ENCODE measurements at places on chromosomes 12 and 14.
A peak's percentile ranks its signal among the peaks of the same experiment; 100 is the strongest.

DNA sequence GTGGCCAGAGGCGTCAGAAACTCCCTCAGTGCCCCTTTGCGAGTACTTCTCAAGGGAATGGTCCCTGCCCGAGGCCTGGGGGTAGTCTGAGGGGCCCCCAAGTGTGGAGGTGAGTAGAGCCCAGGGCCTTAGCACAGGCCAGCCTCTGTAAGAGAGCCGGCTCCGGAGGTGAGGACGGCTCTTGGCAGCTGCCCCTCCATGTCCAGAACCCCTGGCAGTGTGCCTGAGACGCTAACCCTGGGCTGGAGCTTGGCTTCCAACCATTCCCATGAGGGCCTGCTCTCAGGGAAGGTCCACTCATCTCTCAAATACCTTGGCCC is 61.7 kb downstream of the PRMT8 start:
- no peak overlapping the region for H3K4me3 ChIP-seq
- peaks cover 16% of the 10 kb centered on the region for H3K27me3 ChIP-seq
- no peak overlapping the region for H3K27ac ChIP-seq
- no peaks in the 10 kb centered on the region for H3K36me3 ChIP-seq

DNA sequence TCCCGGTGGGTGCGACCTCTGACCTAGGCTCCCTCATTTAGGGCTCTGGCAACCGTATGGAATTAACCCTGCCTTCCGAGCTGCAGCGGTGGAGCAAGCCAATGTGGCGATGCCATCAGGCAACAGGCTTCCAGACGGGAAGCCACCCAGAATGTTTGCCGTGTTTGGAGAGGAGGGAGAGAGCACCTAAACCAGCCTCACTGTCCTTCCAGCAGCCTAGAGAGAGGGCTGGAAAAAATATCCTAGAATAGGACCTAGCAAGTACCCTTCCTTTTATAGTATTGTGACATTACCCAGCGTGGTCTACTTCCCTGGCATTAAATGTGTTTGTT is 287 bp upstream of the SLC2A13 start:
- peaks cover under 1% of the 10 kb centered on the region for H3K36me3 ChIP-seq
- H3K27ac ChIP-seq, result peak overlapping the region; percentile 21
- no peak for DNase-seq
- H3K27me3 ChIP-seq, result peaks cover 3% of the 10 kb centered on the region

DNA sequence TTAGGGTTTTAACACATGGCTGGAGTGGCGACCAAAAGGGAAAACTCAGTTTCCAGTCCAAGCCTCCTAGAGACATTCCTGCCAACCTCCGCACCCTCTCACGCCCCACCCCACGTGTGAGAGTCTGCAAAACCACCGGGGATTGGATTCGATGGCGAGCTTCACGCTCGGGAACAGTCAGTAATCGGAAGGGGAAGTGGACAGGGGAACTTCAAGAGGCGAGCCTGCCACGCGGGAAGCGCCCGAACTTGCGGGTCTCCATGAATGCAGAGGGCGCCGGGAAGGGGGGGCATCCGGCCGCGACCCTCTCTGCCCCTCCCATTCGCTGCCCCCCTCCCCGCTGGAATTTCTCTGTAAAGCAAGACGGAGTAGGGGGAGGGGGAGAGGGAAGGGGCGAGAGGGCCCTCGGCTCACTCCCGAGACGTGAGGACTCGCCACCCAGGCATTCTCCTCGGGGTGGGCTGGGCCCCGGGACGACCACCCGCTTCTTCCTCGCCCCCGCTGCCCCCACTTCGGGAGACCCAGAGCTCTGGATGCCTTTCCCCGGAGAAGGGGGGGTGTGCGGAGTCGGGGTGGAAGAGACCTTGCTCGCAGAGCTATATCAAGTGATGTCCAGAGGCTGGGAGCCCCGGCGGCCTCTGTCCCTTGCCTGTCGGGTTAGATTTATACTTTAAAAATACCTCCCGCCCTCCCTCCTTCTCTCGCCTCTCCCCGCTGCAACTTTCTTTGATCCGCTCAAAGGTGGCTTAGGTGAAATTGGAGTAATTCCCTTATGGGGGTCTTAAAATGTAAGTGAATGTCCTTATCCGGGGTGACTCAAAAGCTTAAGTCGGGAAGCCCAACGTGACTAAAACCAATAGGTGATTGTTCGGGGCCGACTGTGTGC is 2.5 kb upstream of the CCND2 start:
- peak; percentile 68 for DNase-seq
- peak overlapping the region; percentile 89 for H3K4me3 ChIP-seq
- peaks cover 15% of the 10 kb centered on the region for H3K36me3 ChIP-seq
- no peaks in the 10 kb centered on the region for H3K27me3 ChIP-seq
- H3K4me1 ChIP-seq, result peaks cover 34% of the 10 kb centered on the region

DNA sequence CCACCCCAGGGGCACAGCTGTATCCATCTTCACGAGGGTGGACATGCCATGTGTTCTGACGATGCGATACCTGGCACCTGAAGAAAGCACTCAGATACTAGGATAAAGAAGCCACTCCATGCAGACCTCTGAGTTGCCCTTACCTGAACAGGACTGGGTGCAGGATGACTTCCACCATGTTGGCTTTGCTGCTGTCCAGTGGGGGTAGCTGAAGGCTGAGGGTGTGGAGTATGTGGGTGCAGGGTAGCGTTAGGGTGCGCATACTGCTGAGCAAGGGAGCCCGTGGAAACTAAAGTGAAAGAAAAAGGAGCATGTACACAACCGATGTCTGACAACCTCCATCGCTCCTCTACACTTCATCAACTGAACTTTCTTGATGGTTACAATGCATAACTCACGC is 51.3 kb downstream of the SH2B3 start:
- H3K27ac ChIP-seq, result no peak overlapping the region
- DNase-seq, result no peak
- H3K4me1 ChIP-seq, result peaks cover 8% of the 10 kb centered on the region
- H3K36me3 ChIP-seq, result peaks cover 20% of the 10 kb centered on the region
- no peak overlapping the region for H3K4me3 ChIP-seq
- H3K27me3 ChIP-seq, result no peaks in the 10 kb centered on the region

GRCh38 chr12:123120452-123121166 is 30.3 kb downstream of the PITPNM2 start:
- H3K27ac ChIP-seq, result peak overlapping the region; percentile 62
- H3K36me3 ChIP-seq, result no peaks in the 10 kb centered on the region
- H3K27me3 ChIP-seq, result no peaks in the 10 kb centered on the region
- peaks cover 52% of the 10 kb centered on the region for H3K4me1 ChIP-seq

DNA sequence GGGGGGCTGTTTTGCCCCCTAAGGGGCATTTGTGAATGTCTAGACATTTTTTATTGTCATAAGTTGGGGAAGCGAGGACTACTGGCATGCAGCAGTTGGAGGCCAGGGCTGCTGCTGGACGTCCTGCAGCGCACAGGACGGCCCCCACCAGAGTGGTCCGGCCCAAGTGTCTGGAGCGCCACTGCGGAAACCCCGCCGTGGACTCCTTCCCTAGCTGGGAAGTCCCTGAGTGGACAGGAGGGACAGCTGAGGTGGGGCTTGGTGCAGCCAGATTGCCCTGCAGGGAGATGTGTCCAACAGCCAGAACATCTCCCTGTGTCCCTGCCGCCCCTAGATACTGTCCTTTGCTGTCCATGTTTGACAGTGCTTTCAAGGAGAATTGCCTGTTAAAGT is 5.5 kb downstream of the CKB start:
- H3K27ac ChIP-seq, result no peak overlapping the region
- H3K27me3 ChIP-seq, result peaks cover 6% of the 10 kb centered on the region
- H3K4me1 ChIP-seq, result peaks cover 7% of the 10 kb centered on the region
- DNase-seq, result no peak

DNA sequence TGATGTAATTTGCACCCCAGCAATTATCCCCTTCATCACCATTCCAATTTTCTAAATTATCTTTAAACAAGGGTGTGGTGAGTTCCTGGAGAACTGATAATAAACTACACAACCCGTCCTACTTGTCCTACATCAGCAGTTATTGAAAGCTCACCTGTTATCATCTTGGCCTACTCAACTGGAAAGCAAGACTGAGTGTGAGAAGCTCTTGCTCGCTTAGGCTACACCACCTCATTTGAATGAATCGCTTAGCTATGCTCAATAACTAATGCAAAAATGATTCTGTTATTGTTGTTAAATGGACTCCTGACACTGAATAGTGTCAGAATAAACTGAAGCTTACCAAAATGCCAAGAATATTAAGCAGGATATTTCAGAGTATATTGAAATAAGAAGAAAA is 115.4 kb upstream of the BTG1 start:
- peaks cover 20% of the 10 kb centered on the region for H3K4me1 ChIP-seq
- no peak for DNase-seq
- H3K4me3 ChIP-seq, result no peak overlapping the region
- no peaks in the 10 kb centered on the region for H3K36me3 ChIP-seq

- no peak for DNase-seq
- H3K27ac ChIP-seq, result no peak overlapping the region
- no peaks in the 10 kb centered on the region for H3K36me3 ChIP-seq
- no peaks in the 10 kb centered on the region for H3K27me3 ChIP-seq
- H3K4me3 ChIP-seq, result no peak overlapping the region
- H3K4me1 ChIP-seq, result no peaks in the 10 kb centered on the region
Observed at GRCh38 chr14:33357225-33358010, 418.7 kb downstream of the NPAS3 start.

GRCh38 chr12:45988264-45988663 is 2.1 kb downstream of the SCAF11 start:
- peak overlapping the region; percentile 97 for H3K4me3 ChIP-seq
- no peak for DNase-seq
- peaks cover 39% of the 10 kb centered on the region for H3K36me3 ChIP-seq
- H3K27ac ChIP-seq, result peak overlapping the region; percentile 100

DNA sequence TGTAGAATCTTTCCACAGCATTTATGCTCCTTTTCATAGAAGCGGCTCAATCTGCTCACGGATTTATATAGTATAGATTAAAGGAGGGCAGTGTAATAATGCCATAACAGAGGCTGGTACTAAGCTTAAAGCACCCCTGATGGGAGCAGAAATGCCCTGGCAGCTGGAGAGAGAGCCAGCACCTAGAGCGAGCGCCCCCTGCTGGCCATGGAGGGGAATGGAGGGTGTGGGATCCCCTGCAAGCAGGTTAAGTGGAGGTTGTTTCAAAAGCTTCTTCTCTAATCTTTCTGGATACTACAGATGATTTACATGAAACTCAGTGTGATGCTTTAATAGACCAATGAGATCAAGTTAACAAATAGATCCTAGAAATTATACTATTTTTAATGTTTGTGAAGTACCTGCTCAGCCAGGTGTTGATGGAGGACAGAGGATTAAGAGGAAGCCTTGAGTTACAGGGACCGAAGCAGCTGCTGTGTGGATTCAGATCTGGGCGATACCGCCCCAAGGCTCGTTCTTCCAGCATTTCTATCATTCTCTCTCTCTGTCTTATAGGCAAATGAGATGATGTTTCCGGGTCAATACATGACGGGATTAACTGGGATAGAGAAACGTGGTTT is 1519.3 kb upstream of the TMEM132C start:
- H3K36me3 ChIP-seq, result no peaks in the 10 kb centered on the region
- H3K27me3 ChIP-seq, result no peaks in the 10 kb centered on the region
- H3K4me1 ChIP-seq, result no peaks in the 10 kb centered on the region
- H3K4me3 ChIP-seq, result no peak overlapping the region
- H3K27ac ChIP-seq, result no peak overlapping the region
- DNase-seq, result peak; percentile 57

GRCh38 chr12:76569685-76570604 is 10.4 kb upstream of the OSBPL8 start:
- peaks cover 5% of the 10 kb centered on the region for H3K36me3 ChIP-seq
- H3K27me3 ChIP-seq, result no peaks in the 10 kb centered on the region
- no peak overlapping the region for H3K4me3 ChIP-seq
- no peak for DNase-seq

GRCh38 chr14:94707494-94707893 is 62.4 kb downstream of the GSC start:
- no peaks in the 10 kb centered on the region for H3K36me3 ChIP-seq
- H3K27me3 ChIP-seq, result peaks cover 2% of the 10 kb centered on the region
- H3K4me1 ChIP-seq, result no peaks in the 10 kb centered on the region

- H3K4me3 ChIP-seq, result no peak overlapping the region
- H3K27me3 ChIP-seq, result peaks cover 89% of the 10 kb centered on the region
- no peak overlapping the region for H3K27ac ChIP-seq
- H3K4me1 ChIP-seq, result peaks cover 53% of the 10 kb centered on the region
Observed at GRCh38 chr14:60653701-60654161, 4.5 kb upstream of the SIX1 start.

DNA sequence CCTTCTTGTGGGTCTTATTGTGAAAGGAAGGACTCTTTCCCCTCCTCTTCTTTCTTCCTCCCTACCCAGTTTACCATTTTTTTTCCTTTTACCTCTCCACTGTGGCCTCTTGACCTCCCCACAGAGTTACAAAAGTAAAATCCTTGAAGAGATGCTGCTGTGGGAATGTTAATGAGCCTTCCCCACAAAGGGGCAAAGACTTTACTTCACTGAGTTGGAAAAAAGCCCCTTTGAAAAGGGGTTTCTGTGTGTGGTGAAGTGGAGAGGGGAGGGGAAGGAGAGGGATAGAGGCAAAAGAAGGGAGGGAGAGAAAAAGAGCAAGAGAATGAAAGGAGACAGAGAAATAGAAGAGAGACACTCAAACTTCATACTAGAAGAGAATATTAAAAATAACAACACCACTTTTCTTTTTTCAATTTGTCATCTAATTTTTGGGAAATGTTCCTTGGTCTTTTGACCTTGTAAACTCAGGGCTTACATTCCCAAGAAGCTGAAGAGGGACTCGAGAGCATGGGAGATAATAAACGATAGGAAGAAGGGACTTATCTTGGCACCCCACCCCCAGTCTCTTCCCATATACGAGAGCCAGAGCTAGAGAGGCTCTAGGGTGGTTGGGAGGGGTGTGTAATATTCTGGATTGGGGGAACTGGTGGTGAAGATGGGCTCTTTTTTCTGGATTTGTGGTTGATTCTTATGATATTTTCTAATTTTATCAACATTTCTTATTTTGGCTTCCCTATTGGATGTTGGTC is 13.2 kb upstream of the SALL2 start:
- H3K4me3 ChIP-seq, result no peak overlapping the region
- H3K36me3 ChIP-seq, result no peaks in the 10 kb centered on the region
- peaks cover 8% of the 10 kb centered on the region for H3K4me1 ChIP-seq
- no peak overlapping the region for H3K27ac ChIP-seq

DNA sequence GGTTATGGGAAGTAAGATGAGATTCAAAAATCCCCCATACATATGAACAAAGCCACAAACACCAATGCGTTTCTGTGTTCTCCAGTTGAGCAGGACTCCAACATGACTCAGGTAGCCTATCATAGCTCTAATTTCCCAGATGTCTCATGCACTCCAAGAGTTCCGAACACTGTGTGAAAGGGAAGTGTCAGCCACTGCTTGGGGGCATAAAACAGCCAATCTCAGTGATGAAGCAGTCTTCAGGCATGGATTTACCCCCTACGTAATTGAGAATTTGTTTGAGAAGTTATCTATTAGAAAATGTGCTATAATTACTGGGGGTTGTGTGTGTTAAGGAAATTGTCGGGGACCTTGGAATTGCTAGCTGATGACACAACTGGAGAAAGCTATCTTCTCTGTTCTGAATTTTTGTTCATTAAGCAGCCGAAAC is 153.9 kb upstream of the AVPR1A start:
- no peaks in the 10 kb centered on the region for H3K4me1 ChIP-seq
- no peak overlapping the region for H3K27ac ChIP-seq
- H3K36me3 ChIP-seq, result no peaks in the 10 kb centered on the region
- no peak overlapping the region for H3K4me3 ChIP-seq

- DNase-seq, result no peak
- H3K4me3 ChIP-seq, result no peak overlapping the region
- no peaks in the 10 kb centered on the region for H3K4me1 ChIP-seq
- H3K27ac ChIP-seq, result no peak overlapping the region
Observed at GRCh38 chr12:55664826-55665225, 28.1 kb downstream of the OR10P1 start.

- H3K27me3 ChIP-seq, result peaks cover 4% of the 10 kb centered on the region
- H3K4me3 ChIP-seq, result no peak overlapping the region
- DNase-seq, result no peak
- no peaks in the 10 kb centered on the region for H3K4me1 ChIP-seq
Observed at GRCh38 chr14:91649930-91650329, 82.0 kb downstream of the CATSPERB start.

Measured in activated naive CD8-positive, alpha-beta T cell treated with anti-CD3 and anti-CD28 coated beads, Interleukin-2, amount 50 U/mL, for 24 hours (primary cell).